ENCODE measurements at places on chromosomes 12 and 14.

DNA sequence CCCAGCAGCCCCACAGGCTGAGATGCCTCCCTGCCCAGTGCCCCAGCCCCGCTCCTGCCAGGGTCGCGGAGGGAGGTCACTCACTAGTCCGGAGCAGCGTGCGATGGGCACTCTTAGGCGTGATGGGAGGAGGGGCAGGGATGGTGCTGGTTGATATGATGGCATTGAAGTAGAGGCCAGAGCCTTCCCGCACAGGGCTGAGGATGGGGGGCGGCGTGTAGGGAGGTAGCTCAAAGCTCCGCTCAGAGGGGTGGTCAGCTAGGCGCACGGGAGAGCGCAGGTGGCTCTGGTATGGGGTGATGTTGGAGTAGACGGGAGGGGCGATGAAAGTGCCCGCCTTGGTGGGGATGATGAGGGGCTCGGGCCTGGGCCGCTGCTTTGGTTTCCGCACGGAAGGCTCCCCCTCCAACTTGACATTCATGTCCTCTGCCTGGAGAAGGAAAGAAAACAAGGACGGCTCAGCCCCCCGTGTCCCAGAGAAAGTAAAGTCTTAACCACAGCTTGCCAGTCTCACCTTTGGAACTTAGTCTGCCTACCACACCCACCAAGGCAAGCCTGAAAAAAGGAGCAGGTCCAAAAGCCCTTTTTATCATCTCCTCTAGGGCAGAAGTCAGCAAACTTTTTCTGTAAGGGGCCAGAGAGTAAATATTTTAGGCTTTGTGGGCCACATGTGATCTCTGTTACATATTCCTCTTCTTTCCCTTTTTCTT is 15.5 kb upstream of the PNMA1 start:
- no peak for DNase-seq

GRCh38 chr12:41407232-41407799 is 219.2 kb downstream of the PDZRN4 start:
- DNase-seq: no peak

DNA sequence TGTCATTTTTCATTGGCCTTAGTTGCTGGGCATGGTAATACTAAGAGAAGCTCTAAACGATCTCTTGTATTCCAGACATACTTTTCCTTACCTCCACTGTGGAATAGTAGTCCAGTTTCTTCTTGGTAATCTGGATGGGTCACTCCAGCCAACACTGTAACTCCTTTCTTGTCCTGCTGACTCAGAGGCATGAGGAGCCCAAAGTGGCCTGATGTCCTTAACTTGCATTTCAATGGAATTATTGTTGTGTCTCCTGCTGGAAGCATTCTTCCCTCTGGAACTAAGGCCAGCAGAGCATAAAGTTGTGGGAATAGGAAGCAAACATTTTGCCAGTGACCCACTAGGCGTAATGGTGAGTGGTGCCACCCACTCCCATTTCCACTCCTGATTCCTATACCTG is 33.1 kb downstream of the DAAM1 start:
- no peak for DNase-seq

DNA sequence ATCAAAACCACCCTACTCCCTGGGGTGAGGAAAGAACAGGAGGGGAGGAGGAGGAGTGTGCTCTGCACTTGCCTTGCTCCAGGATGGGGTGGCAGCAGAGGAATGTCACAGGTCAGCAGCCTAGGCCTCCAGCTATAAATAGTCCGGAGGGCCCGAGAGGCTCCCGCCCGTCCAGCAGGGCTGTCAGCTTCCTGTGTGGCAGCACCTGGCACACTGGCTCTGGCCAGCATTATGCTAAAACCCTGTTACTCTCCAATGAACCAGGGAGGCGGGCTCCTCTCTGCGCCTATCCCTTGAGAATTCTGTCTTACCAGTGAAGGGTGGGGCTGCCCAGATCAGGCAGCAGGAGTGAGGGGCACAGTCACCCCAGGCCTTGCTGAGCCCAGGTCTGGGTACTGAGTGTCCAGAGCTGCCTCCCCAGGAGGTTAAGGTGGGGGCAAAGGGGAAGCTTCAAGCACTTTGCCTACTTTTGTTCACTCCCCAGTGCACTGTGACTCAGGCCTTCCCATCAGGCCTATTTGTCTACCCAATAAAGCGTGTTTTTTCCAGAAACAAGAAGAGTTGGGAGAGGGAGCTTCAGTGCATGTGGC is 1.2 kb upstream of the COX14 start:
- peak; percentile 82 for DNase-seq

DNA sequence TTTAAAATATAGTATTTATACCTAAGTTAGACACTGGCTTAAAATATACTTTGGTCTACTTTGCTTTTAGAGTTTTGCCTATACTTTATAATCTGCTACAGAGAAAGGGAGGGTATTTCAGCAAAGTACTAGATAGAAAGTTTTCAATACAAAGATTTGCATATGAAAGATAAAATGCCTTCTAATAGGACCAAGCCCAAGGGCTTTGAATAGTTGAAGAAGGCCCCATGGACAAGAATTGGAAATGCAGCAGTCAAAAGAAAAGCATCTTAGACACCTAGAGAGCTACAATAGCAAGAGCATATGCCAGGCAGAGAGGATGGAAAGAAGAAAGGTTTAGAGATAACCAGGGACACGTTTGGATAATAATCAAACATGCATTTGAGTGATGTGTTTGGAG is 83.1 kb upstream of the DNM1L start:
- no peak for DNase-seq

DNA sequence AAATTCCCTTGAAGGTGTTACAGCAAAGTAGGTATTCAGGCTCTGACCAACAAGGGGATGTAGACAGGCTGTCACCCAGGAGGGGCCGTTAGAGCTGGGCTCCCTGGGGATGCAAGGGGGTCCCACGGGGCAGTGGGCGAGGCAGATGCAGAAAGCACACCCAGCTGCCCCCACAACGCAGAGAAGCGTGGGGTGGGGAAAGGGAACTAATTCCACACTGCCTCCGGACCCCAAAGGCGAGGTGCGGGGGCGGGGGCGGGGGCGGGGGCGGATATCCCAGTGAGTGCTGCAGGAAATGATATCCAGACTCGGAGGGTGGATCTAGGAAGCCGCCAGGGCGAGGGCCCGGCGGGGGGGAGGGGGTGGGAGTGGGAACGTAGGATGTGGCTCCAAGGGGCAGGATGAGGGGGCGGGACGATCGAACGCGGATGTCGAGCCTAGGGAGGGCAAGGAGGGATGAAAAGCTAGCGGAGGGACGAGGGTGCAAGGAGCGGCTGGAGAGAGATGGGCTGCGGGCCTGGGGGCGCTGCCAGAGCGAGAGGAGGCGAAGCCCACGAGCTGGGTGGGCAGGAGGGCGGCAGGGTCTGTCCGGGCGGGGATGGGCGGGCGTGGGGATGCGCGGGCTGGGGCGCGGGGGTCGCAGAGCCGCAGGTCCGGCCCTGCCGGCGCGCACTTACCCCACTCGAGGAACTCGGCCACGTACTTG is 874 bp downstream of the CDC42BPB start:
- DNase-seq: no peak

DNA sequence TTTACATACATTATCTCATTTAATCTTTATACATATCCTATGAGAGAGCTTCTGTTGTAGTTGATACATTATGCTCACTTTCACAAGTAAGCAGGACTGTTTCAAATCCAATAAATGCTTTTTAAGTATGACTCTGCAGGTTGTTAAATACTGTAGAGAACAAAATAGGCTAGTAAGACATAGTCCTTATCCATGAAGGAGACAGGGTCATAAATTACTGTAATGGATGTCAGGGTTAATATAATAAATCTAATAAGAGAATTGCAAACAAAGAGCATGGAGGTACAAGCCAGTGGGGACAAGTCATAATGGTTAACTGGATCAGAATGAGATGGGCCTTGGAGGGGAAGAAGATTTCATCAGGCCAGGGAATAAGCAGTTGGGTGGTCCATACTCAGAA is 303.8 kb upstream of the RGS6 start:
- no peak for DNase-seq

- DNase-seq: peak; percentile 78
These were observed 94.8 kb downstream of the LRP6 start for GRCh38 chr12:12171991-12172511.

DNA sequence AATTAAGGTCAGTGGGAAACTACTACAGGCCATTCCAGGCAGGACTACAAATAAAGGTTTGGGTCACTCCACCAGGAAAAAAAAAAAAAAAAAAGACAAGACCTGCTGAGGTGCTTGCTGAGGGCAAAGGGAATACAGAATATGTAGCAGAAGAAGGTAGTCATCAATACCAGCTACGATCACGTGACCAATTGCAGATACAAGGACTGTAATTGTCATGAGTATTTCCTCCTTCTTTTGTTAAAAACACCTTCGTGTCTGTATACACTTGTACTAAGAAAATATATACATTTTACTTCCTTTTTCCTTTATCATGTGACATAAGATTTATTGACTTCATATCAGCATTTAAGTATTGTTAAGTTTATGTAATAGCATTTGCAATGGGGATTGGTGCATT is 19.2 kb downstream of the GYS2 start:
- no peak for DNase-seq

Data from inflammatory macrophage (primary cell).